Epithelial cell of proximal tubule (primary cell): ENCODE measurements at places on chromosomes 5 and 9. TPM values are rescaled to one million over a fixed set of nuclear protein-coding genes. Genes with fewer than 3 reads are reported as not detected.

The NR2F1 gene
- 12.6 and 14.8 TPM in 2 replicates for total RNA-seq

The LRRTM2 gene
- total RNA-seq: under 0.01 TPM in 1 of 2 replicates, not detected in the other

The MYMK gene
- total RNA-seq: not detected in 2 replicates

The TXNDC8 gene
- total RNA-seq: not detected in 2 replicates

The PCDHB9 gene
- total RNA-seq: not detected in 2 replicates

The CAMK2A gene
- not detected in 2 replicates for total RNA-seq

The FOXD4L3 gene
- not detected in 2 replicates for total RNA-seq

The SHISAL2B gene
- not detected in 2 replicates for total RNA-seq

The LRRC14B gene
- total RNA-seq: not detected in 2 replicates

The PCDHGA11 gene
- 2.6 and 2.7 TPM in 2 replicates for total RNA-seq

The SLC25A2 gene
- 0.29 TPM in 1 of 2 replicates, not detected in the other for total RNA-seq
